Small intestine (tissue), 16 donors: ENCODE measurements at places on chromosomes 7 and 10.

DNA sequence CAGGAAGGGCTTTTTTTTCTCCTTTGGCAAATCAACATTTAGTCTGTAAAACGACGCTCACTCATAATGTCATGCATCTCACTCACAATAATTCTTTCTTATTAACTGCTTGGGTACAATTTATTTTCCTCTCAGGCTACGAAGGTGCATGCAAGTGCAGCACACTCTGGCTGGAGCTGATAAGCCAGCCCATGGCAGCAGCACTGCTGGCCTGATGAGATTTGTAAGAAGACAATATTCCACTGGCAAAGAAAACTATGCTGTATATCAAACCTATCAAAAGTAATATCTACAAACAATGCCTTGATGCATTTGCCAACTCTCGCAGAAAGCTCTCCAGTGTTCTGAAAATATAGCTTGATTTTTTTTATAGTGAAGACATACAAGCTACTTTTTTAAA lies 170.0 kb upstream of the PHF14 start:
- H3K27ac ChIP-seq: no peak overlapping the region
- no peak for DNase-seq
- no peaks in the 10 kb centered on the region for H3K4me1 ChIP-seq
- H3K36me3 ChIP-seq: no peaks in the 10 kb centered on the region
- no peak overlapping the region for H3K4me3 ChIP-seq
- H3K27me3 ChIP-seq: no peaks in the 10 kb centered on the region

DNA sequence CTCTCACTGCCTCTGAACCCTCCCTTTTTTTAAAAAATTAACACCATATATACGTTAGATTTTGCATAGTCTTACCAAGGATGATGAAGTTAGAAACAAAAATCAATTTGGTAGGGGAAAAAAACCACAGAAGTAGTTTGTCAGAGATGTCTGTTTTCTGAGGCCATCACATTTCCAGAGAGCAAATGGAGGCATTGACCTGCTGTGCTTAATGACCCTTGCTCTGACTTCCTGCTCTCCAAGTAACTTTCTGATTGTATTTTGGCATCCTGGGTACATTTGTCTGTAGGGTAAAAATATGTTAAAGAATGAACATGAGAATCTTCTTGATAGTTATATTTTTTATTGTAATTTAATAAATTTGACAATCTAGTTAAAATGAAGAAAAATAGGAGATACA lies 140.2 kb downstream of the LCOR start:
- peaks cover 57% of the 10 kb centered on the region for H3K4me1 ChIP-seq
- no peak for DNase-seq
- no peaks in the 10 kb centered on the region for H3K27me3 ChIP-seq
- H3K27ac ChIP-seq: no peak overlapping the region
- H3K36me3 ChIP-seq: no peaks in the 10 kb centered on the region
- H3K4me3 ChIP-seq: no peak overlapping the region

DNA sequence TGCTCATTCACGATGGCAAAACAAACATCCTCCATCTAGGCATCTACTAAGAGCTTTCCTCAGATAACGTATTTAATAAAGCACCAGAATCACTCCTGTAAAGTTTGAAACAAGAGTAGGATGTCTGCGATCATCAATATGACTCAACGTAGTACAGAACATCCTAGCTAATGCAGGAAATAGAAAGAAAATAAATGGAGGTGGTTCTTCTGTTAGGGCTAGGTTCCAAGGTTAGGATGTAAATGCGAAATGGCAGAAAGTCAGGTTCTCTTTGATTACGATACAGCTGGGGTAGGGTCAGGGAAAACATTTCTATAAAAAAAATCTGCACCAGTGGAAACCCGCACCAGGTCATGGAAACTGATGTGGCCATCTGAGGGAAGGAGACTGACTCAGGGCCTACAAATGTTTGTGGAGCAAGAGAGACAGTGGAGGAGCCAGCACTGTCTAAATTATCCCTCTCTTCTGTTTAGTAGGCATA lies 29.1 kb downstream of the CCDC6 start:
- no peaks in the 10 kb centered on the region for H3K36me3 ChIP-seq
- H3K27me3 ChIP-seq: no peaks in the 10 kb centered on the region
- no peak overlapping the region for H3K4me3 ChIP-seq
- no peak for DNase-seq
- H3K4me1 ChIP-seq: peaks cover 12% of the 10 kb centered on the region

DNA sequence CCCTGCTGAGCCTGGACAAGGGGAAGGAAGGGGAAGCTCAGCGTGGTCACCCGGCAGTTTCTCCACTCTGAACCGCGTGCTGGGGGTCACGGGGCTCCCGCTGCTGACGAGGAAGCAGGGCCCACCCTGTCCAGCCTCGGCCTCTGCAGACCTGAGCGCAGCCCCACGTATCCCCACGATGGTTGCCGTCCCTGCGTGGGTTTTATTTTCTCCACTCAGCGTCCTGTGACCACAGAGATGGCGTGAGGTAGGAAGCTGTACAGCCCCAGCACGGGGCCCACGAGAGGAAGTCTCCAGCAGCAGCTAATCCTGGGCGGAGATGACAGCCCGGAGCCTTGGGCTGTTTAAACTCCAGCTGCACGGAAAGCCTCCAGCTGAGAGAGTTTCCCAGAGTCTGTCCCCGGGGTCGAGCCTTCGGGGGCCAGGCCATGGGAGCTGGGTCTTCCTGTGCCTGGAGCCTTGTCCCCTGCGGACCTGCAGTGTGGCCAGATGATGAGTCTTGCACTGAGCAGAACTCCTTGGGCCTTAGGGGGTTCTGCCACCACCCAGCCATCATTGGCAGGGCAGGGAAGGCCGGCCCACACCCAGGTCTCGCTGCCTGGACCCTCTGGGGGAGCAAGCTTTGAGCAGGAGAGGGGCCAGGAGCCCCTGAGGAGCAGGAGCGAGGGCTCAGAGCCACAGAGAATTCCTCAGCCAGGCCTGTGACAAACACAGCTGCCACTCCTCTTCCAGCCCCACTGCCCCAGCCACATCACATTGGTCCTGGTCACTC lies 72.8 kb upstream of the FAM20C start:
- H3K4me1 ChIP-seq: no peaks in the 10 kb centered on the region
- DNase-seq: no peak
- no peak overlapping the region for H3K4me3 ChIP-seq
- H3K27ac ChIP-seq: no peak overlapping the region
- no peaks in the 10 kb centered on the region for H3K36me3 ChIP-seq
